ENCODE measurements at places on chromosomes 7 and 10.

GRCh38 chr10:9051328-9051974, 997.0 kb downstream of the GATA3 start:
- DNase-seq: no peak

GRCh38 chr10:3222068-3222467, 49.5 kb upstream of the PITRM1 start:
- no peak for DNase-seq

GRCh38 chr7:18901982-18902421, 215.4 kb downstream of the TWIST1 start:
- no peak for DNase-seq

GRCh38 chr10:7945469-7946187, 108.9 kb upstream of the GATA3 start:
- no peak for DNase-seq

DNA sequence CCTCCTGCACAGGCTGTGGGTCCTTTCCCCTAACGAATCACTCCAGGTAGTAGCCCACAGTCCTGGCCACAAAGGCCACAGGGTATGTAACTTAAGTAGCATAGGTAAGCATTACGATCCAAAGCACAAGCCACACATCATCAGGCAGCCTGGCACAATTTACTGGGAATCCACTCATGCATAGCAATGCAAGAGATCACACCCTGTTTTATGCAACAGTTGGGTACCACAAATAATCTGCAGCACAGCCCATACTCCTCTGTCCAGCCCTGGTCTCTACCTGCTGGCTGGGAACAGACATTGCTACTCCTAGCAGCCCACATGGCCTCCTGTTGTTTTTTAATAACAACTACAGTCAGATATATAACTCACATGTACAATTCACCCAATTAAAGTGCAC, 34.3 kb downstream of the SRPK2 start:
- DNase-seq: no peak

DNA sequence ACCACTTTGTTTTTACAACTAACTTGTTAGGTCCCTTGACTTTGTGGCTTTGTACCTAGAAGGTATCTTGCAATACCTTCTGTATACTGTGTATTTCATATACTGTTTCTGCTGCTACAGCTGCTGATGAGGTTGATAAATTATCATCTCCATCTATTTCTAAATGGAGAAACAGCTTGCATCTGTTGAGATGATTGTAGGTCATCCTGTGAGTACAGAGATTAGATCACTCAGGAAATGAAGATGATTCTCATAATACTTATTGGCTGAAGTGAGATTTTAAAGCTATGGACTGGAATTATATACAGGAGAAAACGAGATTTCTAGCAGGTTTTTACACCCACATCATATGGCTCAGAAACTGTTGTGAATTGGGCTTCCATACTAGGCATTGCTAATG, 280.5 kb downstream of the KCND2 start:
- no peak for DNase-seq

DNA sequence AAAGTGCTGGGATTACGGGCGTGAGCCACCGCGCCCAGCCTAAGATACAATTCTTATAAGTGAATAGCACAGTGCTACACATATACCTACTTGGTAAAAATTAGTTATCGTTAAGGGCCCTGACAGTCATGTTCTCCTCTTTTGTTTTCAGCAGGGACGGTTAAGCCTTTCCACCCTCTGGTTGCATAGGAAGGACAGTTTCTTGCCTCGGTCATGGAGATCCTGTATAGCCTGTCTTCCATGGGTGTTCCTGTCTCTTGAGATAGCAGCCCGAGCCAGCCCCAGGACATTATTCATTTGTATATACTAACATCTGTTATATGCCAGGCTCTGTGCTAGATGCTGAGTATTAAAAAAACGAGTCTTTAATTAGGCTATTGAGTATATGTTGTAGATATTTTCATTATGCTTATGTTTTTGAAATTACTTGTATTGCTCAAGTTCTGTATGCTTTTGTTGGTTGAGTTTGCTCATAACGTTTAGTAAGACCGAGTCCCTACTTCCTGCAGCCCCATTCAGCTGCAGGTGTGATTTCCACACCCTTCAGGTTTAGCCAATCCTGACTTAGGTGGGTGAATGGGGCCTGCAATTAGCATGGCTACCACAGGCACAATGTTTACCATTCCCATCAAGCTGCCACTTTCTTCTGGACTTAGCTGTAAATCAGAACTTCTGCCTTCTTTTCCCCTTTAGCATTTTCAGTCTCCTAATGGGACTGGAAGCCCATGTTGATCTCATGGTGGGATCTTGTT, 24.8 kb downstream of the CCSER2 start:
- DNase-seq: no peak

DNA sequence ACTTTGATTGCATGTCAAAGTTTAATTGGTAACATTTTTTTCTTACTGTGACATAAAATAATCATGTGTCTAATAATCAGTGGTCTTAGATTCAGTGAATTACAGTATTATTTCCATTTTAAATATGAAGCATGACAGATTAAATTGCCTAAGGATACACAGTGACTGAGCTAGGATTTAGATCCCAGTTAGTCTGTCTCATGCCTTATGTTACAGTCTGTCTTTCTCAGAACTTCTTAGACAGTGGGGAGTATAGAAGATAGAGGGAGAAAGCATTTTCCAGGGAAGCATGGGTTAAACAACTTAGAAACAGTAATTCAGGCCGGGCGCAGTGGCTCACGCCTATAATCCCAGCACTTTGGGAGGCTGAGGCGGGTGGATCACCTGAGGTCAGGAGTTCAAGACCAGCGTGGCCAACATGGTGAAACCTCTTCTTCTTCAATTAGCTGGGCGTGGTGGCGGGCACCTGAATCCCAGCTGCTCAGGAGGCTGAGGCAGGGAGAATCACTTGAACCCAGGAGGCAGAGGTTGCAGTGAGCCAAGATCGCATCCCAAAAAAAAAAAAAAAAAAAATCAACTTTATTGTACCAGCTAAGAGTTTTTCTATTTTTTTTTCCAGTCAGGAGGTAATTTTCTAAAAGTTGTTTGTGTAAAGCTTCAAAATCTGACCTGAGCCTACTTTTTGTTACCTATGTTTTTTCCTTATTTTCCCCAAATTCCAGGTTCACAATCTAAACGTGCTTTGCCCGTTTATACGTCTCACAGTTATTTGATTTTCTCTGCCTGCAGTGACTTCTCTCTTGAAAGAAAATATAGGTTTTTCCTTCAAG, 3.3 kb downstream of the CASD1 start:
- DNase-seq: no peak

GRCh38 chr10:103784723-103785418, 70.5 kb downstream of the SH3PXD2A start:
- no peak for DNase-seq

GRCh38 chr7:39130274-39130673, 152.6 kb downstream of the POU6F2 start:
- no peak for DNase-seq

DNA sequence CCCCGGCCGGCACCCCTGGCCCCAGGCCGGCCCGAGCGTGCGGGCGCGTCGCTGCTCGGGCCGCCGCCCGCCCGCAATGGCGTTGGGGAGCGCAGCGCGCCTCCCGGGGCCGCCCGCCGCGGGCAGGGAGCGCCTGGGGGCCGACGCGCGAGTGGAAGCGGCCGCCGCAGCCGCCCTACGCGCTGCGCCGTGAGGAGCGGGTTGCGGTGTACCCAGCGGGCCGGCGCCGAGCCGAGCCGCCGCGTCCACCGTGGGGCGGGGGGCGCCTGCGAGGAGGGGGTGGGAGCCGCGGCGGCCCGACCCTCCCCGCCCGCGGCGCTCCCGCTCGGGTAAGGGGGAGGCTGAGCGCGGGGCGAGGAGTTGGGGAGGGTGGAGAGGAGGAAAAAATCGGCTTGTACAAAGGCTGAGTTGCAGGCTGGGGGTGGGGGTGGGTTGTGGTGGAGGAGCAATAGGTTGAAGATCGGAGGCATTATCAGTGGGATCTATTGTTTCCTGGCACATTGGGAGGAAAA, 473 bp downstream of the PPP1R9A start:
- no peak for DNase-seq

- no peak for DNase-seq
Measured at GRCh38 chr10:24784923-24785322, 61.2 kb upstream of the ARHGAP21 start.

GRCh38 chr7:35241884-35242283, 12.0 kb downstream of the TBX20 start:
- no peak for DNase-seq

DNA sequence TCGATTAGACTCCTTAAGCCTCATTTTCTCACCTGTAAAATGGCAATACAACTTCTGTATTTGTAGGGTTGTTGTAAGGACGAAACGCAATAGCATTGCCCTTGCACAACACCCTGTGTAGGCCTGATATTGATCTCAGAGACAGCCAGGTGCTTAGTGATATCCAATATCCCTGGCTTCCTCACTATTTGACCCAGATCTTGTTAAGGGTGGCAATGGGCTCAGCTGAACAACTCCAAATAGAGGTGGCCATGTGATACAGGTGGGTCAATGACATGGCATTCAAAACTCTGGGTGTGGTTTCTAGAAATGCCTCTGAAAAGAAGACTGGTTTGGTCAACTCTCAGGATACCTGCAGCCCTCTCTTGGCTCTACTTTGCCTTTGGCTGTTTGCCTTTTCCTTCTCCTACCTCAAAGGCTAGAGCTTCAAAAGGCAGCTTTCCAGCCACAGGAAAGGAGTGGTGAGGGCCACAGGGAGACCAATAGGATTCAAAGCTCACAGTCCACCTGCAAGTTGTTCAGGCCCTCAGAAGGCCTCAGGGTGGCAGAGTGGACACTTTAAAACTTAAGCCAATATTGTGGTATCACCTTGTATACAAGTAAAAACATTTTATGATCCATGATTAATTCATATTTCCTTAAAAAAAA, 14.9 kb upstream of the GATAD1 start:
- DNase-seq: no peak

GRCh38 chr10:103812432-103812831, 42.9 kb downstream of the SH3PXD2A start:
- DNase-seq: no peak

DNA sequence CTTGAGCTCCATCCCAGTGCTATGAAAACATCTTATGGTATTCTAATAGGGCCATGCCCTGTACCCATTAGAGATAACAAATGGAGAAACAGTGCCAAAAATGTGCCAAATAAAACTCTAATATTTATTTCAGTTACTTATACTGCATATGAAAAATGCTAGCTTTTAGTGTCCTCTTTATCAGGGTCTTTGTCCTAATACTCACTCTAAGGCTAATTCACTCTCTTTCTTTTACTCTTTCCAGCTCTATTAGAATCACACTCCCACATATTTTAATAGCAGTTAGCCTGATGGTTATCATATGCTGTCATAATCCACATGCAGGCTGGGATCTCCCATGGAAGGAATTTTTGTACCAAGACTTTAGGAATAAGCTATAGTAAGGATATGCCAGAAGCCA, 408.4 kb downstream of the ETV1 start:
- DNase-seq: no peak

- DNase-seq: no peak
Measured at GRCh38 chr7:22732556-22733126, 5.6 kb downstream of the IL6 start.

DNA sequence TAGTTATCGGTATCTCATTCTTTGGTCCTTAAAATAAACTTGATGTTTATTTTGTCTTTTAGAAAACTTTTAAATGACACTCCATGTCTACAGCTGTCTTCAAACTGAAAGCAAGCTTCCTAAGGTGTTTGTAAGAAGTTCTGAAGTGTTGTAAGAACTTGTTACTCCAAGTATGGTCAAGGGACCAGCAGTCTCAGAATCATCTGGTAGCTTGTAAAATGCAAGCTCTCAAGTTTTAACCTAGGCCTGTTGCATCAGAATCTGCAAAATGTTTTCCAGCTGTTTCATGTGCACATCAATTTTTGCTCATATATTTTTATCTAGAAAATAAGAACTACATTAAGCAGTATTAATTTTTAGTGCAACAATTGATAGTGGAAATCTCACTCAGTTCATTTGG, 104.1 kb downstream of the THSD7A start:
- no peak for DNase-seq

- no peak for DNase-seq
Measured at GRCh38 chr10:76297358-76297757, 865.9 kb downstream of the LRMDA start.

- DNase-seq: no peak
Measured at GRCh38 chr7:130489140-130489983, 2.5 kb upstream of the MEST start.

DNA sequence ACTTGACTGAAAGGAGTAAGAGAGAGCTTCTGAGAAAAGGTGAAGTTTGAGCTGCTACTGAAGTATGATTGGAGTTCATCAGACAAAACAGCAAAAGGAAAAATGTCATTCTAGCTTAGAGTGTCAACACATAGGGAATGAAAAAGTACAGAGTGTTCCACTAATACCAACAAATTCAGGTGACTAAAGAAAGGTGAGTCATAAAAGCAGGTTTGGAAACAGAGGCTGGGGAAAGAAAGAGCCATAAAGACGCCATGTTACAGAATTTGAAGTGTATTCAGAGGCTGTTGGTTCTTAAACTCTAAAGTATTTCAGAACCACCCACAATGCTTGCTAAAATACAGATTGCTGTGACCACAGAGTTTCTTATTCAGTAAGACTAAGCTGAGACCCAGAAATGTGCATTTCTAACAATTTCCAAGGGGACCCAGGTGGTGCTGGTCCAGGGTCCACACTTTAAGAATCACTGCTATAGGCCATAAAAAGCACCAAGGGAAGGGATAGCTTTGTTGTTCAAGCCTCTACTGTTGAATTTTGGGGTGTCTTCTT, 143.1 kb downstream of the ELAPOR2 start:
- no peak for DNase-seq

GRCh38 chr10:110597476-110597875, 30.0 kb downstream of the SMC3 start:
- DNase-seq: no peak

DNA sequence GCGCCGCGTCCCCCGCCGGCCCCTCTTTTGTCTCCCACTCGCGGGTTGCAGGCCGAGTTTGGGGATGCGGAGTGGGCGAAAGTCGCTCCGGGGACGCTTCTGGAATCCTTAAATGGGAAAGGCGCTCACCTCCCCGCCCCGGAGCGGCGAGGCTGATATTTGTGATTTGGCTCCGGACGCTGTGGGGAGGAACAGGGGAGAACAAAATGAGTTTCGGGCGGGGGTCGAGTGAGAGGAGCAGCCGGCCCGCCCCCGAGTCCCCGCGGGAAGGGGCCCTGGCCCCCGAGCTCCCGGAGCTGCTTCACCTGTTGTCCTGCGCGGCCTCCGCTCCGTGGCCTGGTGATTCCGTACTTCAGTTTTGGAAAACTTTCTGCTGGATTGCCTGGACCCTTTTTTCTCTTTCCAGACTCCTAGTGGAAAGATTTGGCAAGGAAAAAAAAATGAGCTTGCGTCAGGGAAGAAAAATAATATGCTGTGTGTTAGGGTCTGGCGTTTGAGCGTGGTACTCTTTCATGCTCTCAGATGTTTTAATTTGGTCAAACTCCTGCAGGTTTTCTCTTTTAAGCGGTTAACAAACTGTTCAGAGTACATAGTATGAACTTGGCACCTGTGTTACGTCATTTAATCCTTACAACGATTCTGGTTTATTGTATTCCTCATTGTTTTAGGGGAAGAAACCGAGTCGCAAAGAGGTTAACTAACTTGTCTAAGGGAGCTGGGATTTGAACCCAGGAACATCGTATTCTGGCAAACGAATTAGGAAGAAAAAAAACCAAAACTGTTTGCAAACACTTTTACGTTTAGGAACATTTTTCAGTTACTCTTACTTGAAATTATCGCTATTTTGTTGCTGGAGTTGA, 924 bp downstream of the BMPR1A start:
- DNase-seq: no peak

- DNase-seq: no peak
Measured at GRCh38 chr7:39085189-39085588, 107.5 kb downstream of the POU6F2 start.

GRCh38 chr7:156566812-156567549, 73.6 kb upstream of the RNF32 start:
- no peak for DNase-seq

- DNase-seq: no peak
Measured at GRCh38 chr7:53740971-53741370, 705.5 kb downstream of the POM121L12 start.
